Activated CD8-positive, alpha-beta memory T cell treated with anti-CD3 and anti-CD28 coated beads, Interleukin-2, amount 10 ng/mL, durations not matched to agents 7 days and 5 days (primary cell): ENCODE measurements at places on chromosomes 6 and 20. TPM values are rescaled to one million over a fixed set of nuclear protein-coding genes. Genes with fewer than 3 reads are reported as not detected.
A peak's percentile ranks its signal among the peaks of the same experiment; 100 is the strongest.

DNA sequence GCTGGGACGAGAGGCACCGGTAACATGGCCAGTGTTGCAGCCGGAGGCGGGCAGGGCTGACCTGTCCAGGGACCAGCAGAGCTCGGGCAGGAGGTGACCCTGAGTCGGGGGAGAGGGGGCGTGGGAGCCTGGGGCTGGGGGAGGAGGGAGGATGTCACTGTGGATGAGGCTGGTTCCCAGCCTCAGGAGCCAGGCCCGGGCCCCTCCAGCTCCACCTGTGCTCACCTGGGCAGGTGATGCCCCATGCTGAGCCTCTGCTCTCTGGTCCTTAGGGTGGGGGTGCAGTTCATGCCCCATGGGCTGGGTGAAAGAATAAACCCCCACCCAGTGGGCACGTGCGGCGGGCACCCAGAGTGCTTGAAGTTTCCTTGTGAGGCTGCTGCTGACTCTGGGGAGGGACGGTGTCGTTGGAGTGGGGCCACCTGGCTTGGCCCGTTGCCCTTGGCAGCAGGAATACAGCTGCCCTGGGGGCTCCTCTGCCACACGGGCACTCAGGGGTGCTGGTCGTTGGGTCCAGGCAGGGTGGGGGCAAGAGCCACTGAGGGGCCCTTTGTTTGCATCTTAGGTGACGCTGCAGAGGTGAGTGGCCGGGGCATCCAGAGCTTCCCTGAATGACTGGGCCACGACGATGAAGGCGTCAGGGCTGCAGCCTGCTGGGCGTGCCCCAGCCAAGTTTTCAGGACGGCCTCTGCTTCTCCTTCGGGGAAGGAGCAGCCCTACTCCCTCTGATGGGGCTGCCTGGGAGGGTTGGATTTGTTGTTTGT, 24.7 kb upstream of the BHLHE23 start:
- no peak for DNase-seq

GRCh38 chr6:4872841-4873240, 96.6 kb downstream of the CDYL start:
- DNase-seq: no peak

DNA sequence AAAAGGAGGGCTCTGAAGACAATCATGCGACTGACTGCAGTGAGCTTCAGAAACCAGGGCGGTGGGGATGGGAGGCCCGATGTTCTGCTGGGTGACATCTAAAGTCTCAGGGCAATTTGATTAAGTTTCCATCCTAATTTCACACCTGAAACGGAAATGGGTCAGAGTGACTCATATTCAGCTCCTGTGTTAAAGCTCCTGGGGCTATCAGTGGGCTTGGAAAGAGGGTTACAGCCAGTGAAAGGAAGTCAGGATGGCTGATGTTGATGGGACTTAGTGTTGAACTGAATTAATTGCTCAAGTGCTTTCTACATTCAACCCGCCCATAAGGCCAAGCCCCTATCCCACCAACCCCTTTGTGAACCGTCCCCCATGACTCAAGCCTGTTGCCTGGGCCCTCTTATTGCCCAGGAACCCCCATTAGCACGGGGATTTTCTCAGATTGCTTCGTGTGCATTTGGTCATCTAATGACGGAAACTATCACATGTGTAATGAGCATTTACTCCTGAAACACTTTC, 47.1 kb upstream of the TBC1D7 start:
- DNase-seq: peak; percentile 68

- no peak for DNase-seq
These were observed 10.8 kb upstream of the SF3B5 start for GRCh38 chr6:144106206-144106605.

- DNase-seq: no peak
These were observed 20.7 kb downstream of the CGA start for GRCh38 chr6:87074101-87074621.

DNA sequence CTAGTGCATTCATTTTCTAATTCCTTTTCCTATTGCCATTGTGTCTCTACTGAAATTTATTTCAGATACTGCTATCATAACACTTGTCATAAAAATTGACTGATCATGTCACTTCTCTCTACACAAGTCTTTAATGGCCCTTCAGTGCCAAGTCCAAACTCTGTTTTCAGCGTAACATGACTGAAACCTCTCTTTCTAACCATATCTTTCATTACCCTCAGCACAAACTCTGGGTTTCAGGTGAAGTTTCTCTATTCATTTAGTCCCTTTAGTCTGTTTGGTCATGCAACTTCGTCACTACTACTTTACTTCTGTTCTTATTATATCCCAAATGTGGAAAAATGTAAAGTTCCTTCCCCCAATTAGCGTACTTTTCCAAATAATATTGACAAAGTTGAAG, 234.9 kb downstream of the OGFRL1 start:
- DNase-seq: no peak

- no peak for DNase-seq
These were observed 227.4 kb downstream of the TMEM200A start for GRCh38 chr6:130593200-130593599.

DNA sequence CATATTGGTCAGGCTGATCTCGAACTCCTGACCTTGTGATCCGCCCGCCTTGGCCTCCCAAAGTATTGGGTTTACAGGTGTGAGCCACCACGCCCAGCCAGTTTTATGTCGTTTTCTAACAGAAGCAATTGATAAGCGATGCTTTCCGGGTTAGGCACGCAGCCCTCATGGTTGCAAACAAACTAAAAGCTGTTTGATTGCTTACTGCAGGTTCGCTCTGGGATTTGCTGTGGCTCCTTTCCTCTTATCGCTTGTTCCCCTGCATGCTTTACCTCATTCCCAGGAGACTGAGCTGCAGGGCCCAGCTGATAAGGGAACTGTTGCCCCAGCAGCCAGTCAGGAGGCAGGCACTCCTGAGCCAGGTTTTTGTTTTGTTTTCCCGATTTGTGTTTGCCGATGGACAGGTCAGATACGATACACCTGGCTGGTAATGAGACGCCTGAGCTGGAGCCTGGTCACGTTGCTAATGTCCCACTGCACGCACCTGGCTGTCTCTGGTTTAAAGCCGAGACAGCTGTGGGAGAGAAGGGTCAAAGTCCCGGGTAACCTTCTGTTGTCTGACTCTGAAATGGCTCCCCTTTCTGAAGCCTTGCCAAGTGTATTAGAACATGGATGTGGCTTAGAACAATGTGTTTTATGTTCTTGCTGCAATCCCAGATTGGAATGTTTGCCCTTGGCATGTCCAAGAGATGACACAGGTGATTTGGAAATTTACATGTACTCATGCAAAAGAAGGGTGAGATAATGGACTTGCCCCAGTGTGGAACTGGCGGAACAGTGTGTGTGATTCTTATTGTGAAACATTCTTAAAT, 19.9 kb downstream of the DSP start:
- no peak for DNase-seq

GRCh38 chr6:7311917-7312615, 933 bp downstream of the SSR1 start:
- DNase-seq: no peak

DNA sequence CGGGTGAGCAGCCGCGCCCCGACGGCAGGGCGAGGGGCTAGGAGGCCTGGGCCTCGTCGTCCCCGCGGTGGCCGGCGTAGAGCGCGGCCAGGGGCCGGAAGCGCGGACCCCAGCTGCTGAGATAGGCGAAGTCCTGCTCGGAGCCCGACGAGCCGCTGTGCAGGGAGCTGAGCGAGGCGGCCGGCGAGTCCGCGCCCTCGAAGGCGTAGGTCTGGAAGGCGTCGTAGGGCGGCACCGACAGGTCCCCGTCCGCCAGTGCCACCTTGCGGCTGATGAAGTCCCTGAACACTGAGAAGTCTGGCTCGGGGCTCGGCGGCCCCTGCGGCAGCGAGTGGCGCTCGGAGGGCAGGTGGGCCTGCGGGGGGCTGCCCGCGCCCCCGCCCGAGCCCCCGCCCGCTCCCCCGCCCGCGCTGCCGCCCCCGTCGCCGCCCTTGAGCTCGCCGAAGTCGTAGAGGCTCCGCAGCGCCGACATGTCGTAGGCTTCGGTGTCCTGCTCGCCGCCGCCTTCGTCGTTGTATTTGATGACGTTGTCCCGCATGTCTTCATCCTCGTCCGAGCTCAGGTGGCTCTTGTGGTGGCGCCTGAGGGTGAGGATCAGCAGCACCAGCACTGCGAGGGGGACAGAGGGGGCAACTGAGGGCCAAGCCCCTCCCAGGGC, 56.5 kb downstream of the CD40 start:
- peak; percentile 76 for DNase-seq

GRCh38 chr20:1041845-1042390, 39.8 kb upstream of the RSPO4 start:
- no peak for DNase-seq

GRCh38 chr6:38805127-38805655, 90.1 kb downstream of the DNAH8 start:
- no peak for DNase-seq

GRCh38 chr20:62914970-62915457, 11.3 kb downstream of the DIDO1 start:
- peak; percentile 50 for DNase-seq

- no peak for DNase-seq
These were observed 24.7 kb upstream of the BLCAP start for GRCh38 chr20:37552415-37552814.

- no peak for DNase-seq
These were observed 100.0 kb upstream of the CNR1 start for GRCh38 chr6:88266126-88266525.

DNA sequence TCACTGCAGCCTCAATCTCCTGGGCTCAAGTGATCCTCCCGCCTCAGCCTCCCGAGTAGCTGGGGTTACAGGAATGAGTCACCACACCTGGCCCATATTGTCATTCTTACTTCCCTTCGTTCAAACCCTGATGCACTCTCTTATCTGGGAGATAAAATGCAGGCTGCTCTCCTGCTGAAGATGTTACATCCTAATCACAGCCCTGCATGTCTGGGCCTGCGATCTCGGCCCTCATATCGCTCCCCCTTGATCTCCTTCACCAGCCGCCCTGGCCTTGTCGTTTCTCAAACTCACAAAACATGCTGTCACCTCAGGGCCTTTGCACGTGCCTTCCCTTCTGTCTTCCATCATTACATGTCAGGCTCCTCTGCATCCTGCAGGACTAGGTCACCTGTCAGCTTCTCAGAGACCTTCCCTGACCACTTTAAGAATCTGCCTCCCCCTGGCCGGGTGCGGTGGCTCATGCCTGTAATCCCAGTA, 8.8 kb upstream of the C20orf203 start:
- no peak for DNase-seq

GRCh38 chr20:9110916-9111432, 42.1 kb downstream of the PLCB4 start:
- DNase-seq: no peak

- DNase-seq: no peak
These were observed 5.5 kb downstream of the PTGIS start for GRCh38 chr20:49562311-49563014.

DNA sequence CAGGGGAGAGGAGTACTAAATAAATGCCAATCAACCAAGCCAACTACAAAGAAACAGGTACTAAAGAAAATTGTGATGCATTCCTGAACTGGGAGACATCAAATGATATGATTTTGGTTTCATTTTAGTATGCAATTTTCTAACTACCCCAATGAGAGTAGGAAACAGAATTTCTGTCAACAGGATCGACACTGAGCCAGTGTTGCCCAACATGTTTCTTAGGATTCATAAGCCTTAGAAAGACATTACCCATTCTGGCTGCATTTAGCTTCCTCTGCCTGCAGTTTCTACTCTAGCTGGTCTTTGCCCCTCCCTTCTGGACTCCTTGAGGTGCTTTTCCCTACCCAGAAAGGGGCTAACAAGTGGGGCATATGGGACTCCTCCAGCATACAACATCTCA, 49.8 kb downstream of the KCTD20 start:
- DNase-seq: no peak

GRCh38 chr6:6538261-6538660, 50.3 kb upstream of the LY86 start:
- DNase-seq: no peak

DNA sequence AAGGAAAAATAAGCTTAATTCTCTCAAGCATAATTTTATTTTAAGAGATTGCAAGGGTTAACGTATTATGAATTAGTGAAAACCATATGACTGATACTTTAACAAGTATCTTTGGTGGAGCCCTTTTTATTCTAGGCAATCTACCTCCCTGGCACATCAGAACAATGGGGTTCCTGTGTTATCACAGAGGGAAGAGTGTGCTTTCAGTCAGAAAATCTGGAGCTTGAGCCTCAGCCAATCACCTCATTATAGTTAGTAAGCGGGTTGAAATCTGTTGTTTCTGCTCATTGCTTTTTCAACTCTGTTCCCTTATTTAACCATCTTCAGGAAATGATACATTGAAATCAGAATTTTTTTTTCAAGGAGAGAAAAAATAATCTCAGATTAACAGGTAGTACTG, 391 bp downstream of the ADGRF1 start:
- DNase-seq: no peak

- peak; percentile 41 for DNase-seq
These were observed 723 bp upstream of the IFT52 start for GRCh38 chr20:43590036-43590391.

- DNase-seq: no peak
These were observed 405 bp downstream of the RALGAPA2 start for GRCh38 chr20:20712004-20712473.

- DNase-seq: no peak
These were observed 339.7 kb downstream of the TBC1D32 start for GRCh38 chr6:120994573-120994967.

GRCh38 chr6:151690303-151690702, 117.2 kb upstream of the ESR1 start:
- DNase-seq: no peak

GRCh38 chr6:115896538-115897129, 164.1 kb downstream of the FRK start:
- no peak for DNase-seq

DNA sequence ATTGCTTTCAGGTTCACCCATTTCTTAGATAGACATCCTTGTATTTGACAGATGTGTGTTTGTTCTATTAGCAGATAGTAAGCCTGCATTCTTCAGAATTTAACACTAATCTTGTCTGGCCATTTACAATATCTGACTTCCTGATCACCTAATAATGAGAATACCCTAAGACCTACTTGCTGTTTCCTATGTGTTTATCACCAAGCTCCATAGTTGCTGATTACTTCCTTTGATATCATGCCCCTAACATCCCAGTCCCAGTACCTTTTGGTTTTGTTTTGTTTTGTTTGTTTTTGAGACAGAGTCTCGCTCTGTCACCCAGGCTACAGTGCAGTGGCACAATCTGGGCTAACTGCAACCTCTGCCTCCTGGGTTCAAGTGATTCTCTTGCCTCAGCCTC, 143.6 kb upstream of the DST start:
- no peak for DNase-seq

CBFA2T2 gene
- 12.3 TPM for total RNA-seq

RAB23 gene
- 3.3 TPM for total RNA-seq

RPS21 gene
- total RNA-seq: 1,634 TPM

WFDC9 gene
- total RNA-seq: not detected

KCTD20 gene
- 65.0 TPM for total RNA-seq

TUBB2B gene
- total RNA-seq: not detected

MOXD1 gene
- total RNA-seq: 0.45 TPM

NKAIN4 gene
- total RNA-seq: not detected

COX4I2 gene
- not detected for total RNA-seq

BTNL2 gene
- not detected for total RNA-seq

PAK5 gene
- not detected for total RNA-seq

EFCAB8 gene
- total RNA-seq: 1.1 TPM

FILIP1 gene
- not detected for total RNA-seq

MROH8 gene
- total RNA-seq: 3.1 TPM

LY86 gene
- 1.7 TPM for total RNA-seq

MUC22 gene
- total RNA-seq: not detected

SLC17A1 gene
- not detected for total RNA-seq

HLA-DMB gene
- total RNA-seq: 22.7 TPM
